ENCODE measurements at places on chromosomes 6 and 20. TPM values are rescaled to one million over a fixed set of nuclear protein-coding genes. Genes with fewer than 3 reads are reported as not detected.

DNA sequence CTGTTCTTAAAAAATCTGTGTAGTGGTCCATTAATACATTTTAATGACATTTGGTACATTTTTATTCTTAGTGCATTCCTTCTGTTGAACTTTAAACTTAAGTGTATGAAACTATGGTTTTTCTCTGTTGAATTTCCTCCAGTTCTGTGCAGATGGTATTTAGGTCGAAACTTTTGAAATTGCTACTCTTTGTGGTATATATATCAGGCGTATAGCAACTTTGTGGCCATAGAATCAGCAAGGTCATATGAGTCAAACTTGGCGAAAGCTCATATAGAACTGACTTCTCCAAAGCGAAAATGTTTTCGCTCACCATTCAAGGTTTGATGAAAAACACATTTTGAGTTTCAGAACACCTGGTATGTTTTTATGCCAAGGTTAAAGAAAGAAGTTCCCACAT lies 93.7 kb downstream of the MAP3K4 start:
- H3K4me3 ChIP-seq, result no peak overlapping the region
- peaks cover 20% of the 10 kb centered on the region for H3K36me3 ChIP-seq
- DNase-seq, result no peak
- no peaks in the 10 kb centered on the region for H3K27me3 ChIP-seq
- H3K27ac ChIP-seq, result no peak overlapping the region

DNA sequence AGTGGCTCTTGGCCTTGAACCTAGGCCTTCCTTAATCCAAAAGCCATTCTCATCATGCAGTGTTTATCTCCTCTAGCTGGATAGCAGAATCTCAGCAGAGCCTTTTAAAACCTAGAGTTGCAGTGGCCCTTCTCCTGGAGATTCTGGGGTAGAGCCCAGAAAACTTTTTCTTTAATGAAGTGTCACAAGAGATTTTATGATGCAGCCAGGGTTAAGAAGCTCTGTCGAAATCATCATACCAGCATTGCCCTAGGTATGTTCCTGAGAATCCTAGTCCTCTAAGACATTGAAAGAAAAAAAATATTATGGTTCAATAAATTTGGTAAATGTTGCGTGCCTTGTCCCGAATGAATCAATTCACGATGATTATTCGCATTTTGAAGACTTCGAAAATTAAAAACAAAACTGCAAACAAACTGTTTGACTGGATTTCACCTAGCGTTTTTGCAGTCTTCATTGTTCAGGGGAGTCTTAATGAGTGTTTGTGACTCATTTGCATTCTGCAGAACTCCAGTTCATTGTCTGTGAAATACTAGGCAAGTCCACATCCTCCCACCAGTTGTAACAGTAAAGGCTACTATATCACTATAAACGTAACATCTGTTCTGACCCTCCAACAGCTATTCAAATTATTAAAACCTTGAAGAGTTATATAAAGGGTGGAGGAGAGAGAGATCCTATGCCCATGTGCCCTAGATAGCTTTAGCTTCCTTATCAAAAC lies 198.6 kb downstream of the UST start:
- no peaks in the 10 kb centered on the region for H3K27me3 ChIP-seq
- no peak overlapping the region for H3K4me3 ChIP-seq
- no peaks in the 10 kb centered on the region for H3K36me3 ChIP-seq

DNA sequence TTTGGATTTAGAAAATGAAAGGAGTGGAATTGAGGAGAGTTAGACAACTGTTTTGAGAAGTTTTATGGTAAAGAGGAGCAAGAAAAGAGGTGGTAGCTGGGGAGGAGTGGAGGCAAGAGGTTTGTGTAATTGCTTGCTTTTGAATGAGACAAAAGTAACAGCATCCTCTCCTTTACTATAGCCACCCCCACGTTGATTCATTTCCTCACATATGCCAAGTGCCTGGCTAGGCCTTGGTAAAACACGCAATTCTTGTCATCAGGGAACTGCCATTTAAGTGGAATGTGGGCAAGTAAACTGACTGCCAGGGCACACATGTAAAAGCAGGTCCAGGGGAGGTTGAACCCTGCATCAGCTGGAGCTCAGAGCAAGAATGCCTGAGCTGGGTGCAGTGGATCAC lies 4.1 kb downstream of the MTRES1 start:
- no peaks in the 10 kb centered on the region for H3K27me3 ChIP-seq
- no peak overlapping the region for H3K27ac ChIP-seq
- H3K36me3 ChIP-seq, result no peaks in the 10 kb centered on the region
- H3K4me3 ChIP-seq, result no peak overlapping the region
- DNase-seq, result no peak

DNA sequence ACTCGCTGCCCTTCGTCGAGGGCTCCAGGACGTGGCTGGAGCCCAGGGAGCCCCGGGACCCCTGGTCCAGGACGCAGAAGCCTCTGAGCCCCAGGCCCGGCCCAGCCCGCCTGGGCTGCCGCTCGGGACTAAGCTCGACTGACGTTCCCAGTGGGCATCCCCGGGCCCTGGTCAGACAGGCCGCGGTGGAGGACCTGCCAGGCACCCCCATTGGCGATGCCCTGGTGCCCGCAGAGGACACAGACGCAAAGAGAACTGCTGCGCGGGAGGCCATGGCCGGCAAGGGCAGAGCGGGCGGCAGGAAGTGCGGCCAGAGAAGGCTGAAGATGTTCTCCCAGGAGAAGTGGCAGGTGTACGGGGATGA lies 28.9 kb downstream of the ZNF831 start:
- no peak overlapping the region for H3K27ac ChIP-seq
- no peaks in the 10 kb centered on the region for H3K36me3 ChIP-seq
- H3K27me3 ChIP-seq, result 0 out of 2 replicates have a peak, but pooled peaks cover 2% of the 10 kb centered on the region
- H3K4me1 ChIP-seq, result no peaks in the 10 kb centered on the region
- DNase-seq, result no peak

GRCh38 chr6:47102331-47102730 lies 60.2 kb upstream of the ADGRF1 start:
- H3K4me3 ChIP-seq, result no peak overlapping the region
- H3K27ac ChIP-seq, result no peak overlapping the region
- H3K27me3 ChIP-seq, result no peaks in the 10 kb centered on the region

- no peaks in the 10 kb centered on the region for H3K36me3 ChIP-seq
- peak overlapping the region; percentile 78 for H3K27ac ChIP-seq
- DNase-seq, result no peak
- H3K27me3 ChIP-seq, result no peaks in the 10 kb centered on the region
Measured at GRCh38 chr6:139888681-139889122, 514.3 kb upstream of the CITED2 start.

DNA sequence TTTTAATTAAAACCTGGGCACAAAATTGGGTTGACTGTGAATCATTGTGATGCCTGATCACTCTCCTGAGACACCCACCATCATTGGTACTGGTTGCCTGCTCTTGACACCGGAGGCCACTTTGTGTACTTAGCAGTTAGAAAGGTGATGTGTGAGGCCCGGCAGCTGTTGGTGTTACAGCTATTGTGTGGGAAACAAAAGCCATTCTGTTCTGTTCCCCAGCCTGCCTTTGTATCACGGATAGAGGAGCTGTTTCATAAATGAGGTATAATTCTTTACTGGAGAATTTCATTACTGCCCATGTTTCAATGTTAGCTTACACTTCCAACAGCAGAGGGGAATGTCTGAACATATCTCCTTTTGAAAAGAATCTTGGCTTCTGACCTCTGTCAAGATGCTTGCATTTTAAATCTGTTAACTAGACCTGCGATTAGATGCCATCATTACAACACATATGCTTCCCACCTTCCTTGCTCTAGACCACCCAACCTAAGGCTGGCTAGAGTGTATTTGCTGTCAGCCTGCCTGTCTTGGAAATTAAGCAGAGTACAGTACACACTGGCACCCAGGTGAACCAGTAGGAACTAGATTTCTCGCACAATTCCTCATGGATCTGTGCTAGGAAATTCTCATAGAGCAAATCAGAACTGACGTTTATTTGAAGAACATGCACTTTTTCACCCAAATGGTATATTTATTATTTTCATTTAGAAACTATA lies 142.4 kb upstream of the INSM1 start:
- no peak for DNase-seq
- H3K36me3 ChIP-seq, result no peaks in the 10 kb centered on the region
- peaks cover 16% of the 10 kb centered on the region for H3K27me3 ChIP-seq
- no peaks in the 10 kb centered on the region for H3K4me1 ChIP-seq
- H3K4me3 ChIP-seq, result no peak overlapping the region

DNA sequence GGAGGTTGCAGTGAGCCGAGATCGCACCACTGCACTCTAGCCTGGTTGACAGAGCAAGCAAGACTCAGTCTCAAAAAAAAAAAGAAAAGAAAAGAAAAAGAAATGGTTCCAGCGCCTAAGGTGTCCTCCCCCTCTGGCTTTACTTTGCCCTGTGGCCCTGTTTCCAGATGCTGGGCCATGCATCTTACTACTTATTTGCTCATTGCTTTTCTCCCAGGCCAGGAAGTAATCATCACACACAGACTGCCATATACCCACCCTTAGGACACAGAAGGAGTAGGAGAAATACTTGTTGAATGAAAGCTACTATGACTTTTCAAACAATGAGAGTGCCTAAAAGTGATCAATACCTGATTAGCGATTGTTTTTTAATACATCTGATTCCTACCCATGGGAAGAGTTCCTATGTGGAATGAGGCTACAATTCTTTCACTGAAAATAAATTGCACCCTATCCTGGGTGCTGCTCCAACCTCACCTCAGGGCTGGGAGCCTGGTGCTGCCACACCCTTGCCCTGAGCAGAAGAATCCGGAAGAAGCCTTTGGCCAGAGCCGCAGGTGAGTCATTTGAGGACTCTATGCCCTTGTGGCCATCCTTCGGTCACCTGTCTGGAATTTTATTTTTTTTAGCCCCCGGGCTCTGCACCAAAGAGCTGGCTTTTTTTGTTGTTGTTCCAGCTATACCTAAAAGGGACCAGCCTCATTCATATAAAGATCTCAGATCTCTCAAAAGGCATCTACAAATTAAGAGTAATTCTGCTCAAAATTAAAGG lies 22.7 kb upstream of the TFAP2C start:
- H3K36me3 ChIP-seq, result no peaks in the 10 kb centered on the region
- H3K27me3 ChIP-seq, result no peaks in the 10 kb centered on the region
- no peak for DNase-seq
- no peak overlapping the region for H3K4me3 ChIP-seq
- H3K27ac ChIP-seq, result no peak overlapping the region

- no peaks in the 10 kb centered on the region for H3K27me3 ChIP-seq
- no peak for DNase-seq
- H3K4me1 ChIP-seq, result no peaks in the 10 kb centered on the region
- H3K27ac ChIP-seq, result no peak overlapping the region
- H3K4me3 ChIP-seq, result no peak overlapping the region
Measured at GRCh38 chr6:48535582-48536009, 424.6 kb upstream of the PTCHD4 start.

GRCh38 chr6:152267967-152268845 lies 369.0 kb downstream of the SYNE1 start:
- no peak overlapping the region for H3K4me3 ChIP-seq
- H3K4me1 ChIP-seq, result no peaks in the 10 kb centered on the region
- no peak overlapping the region for H3K27ac ChIP-seq
- peak; percentile 4 for DNase-seq

DNA sequence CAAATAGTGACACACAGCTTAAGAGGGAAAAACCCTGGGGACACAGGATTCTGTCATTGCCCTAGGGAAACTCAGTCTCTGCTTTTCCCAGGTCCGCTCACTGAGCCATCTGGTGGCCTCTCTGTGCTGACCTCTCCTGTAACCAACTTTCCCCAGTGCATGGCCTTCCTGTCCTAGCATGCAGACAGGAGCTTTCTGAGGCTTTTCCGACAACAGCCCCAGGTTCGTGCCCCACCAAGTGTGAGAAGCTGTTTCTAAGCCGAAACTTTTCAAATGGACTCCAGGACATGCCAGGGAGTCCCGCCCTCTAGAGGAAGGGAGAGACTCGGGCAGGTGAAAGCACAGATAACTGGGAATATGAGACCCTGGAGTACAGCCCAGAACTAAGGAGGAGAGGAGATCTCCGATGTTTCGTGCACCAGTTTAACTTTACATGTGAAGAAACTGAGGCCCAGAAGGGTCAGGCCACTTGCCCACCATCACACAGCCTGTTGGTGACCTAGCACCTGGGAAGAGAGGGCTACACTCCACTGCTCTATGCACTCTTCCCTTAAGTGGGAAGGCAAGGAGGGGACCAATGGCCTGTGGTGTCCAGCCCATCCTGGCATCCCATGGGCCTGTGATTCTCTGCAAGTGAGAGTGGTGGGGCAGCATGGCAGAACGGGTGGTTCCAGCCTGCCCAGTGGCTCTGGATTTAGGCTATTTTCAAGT lies 46.2 kb downstream of the RPP40 start:
- H3K4me3 ChIP-seq, result no peak overlapping the region
- no peaks in the 10 kb centered on the region for H3K36me3 ChIP-seq
- H3K27me3 ChIP-seq, result no peaks in the 10 kb centered on the region
- no peaks in the 10 kb centered on the region for H3K4me1 ChIP-seq
- DNase-seq, result no peak

DNA sequence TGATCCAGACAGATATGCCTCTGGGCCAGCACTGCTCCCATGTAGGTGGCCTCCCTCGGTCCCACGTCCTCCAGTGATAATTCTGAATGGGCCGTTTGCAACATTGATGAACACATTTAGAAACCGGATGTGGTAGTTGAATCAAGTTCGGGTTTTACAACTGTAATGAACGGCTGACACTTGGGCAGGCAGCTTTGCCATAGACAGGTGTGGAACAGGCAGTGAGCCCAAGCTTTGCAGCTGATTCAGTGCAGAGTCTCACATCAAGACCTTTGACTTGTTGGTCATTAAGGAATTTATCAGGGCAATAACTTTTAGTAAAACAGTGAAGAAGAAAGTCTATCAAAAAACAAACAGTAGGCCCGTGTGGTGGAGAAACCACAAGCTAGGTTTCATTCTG lies 466.6 kb upstream of the AGPAT4 start:
- no peaks in the 10 kb centered on the region for H3K4me1 ChIP-seq
- no peaks in the 10 kb centered on the region for H3K27me3 ChIP-seq

GRCh38 chr6:16691324-16691723 lies 69.9 kb downstream of the ATXN1 start:
- H3K36me3 ChIP-seq, result no peaks in the 10 kb centered on the region
- H3K27me3 ChIP-seq, result no peaks in the 10 kb centered on the region
- H3K27ac ChIP-seq, result peak overlapping the region; percentile 71
- peaks cover 50% of the 10 kb centered on the region for H3K4me1 ChIP-seq
- no peak overlapping the region for H3K4me3 ChIP-seq

GRCh38 chr6:42320762-42321161 lies 103.1 kb upstream of the MRPS10 start:
- H3K27ac ChIP-seq, result peak overlapping the region; percentile 57
- no peak for DNase-seq
- H3K4me3 ChIP-seq, result no peak overlapping the region
- peaks cover 38% of the 10 kb centered on the region for H3K4me1 ChIP-seq
- no peaks in the 10 kb centered on the region for H3K36me3 ChIP-seq

- no peaks in the 10 kb centered on the region for H3K4me1 ChIP-seq
- H3K27ac ChIP-seq, result no peak overlapping the region
- no peak overlapping the region for H3K4me3 ChIP-seq
- no peaks in the 10 kb centered on the region for H3K36me3 ChIP-seq
- no peaks in the 10 kb centered on the region for H3K27me3 ChIP-seq
- no peak for DNase-seq
Measured at GRCh38 chr20:57240581-57241362, 25.7 kb downstream of the BMP7 start.

GRCh38 chr6:25458485-25458884 lies 179.3 kb downstream of the CARMIL1 start:
- no peak overlapping the region for H3K4me3 ChIP-seq
- H3K4me1 ChIP-seq, result no peaks in the 10 kb centered on the region
- peak; percentile 22 for DNase-seq
- H3K27me3 ChIP-seq, result no peaks in the 10 kb centered on the region

CLIC5 gene
- 0.05 TPM for total RNA-seq

CLPSL1 gene
- not detected for total RNA-seq

PROKR2 gene
- total RNA-seq, result not detected

SLCO4A1 gene
- total RNA-seq, result 167 TPM

OLIG3 gene
- total RNA-seq, result not detected

Measured in Panc1 (cell line).